CD4-positive, alpha-beta T cell treated with Interferon alpha-2 for 1 hour (primary cell): ENCODE measurements at places on chromosomes 5 and 9.

DNA sequence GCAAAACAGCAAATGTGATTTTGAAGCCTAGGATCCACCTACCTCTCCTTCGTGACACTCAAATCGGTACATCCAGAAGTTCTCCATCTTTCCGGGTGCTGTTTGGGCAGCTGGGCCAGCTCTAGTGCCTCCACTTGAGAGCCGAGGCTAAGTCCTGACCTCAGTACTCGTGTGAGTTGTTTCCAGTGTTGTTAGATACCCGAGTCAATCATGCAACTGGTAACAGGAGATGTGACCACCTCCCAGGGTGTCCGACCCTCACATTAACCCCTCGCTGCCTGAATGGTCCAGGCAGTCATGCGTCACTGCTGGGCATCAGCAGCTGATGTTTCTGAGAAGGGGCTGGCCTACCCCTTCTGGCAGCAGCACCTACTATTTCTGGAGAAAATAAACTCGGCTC lies 170.3 kb downstream of the ENTREP1 start:
- no peak for DNase-seq

- peak; percentile 57 for DNase-seq
Observed at GRCh38 chr5:150161242-150162141, 5.1 kb upstream of the CDX1 start.

GRCh38 chr5:113808956-113809355 lies 295.5 kb downstream of the YTHDC2 start:
- no peak for DNase-seq

- no peak for DNase-seq
Observed at GRCh38 chr5:32353420-32353819, 40.7 kb upstream of the MTMR12 start.

- no peak for DNase-seq
Observed at GRCh38 chr5:109186759-109187158, 223.0 kb downstream of the PJA2 start.

DNA sequence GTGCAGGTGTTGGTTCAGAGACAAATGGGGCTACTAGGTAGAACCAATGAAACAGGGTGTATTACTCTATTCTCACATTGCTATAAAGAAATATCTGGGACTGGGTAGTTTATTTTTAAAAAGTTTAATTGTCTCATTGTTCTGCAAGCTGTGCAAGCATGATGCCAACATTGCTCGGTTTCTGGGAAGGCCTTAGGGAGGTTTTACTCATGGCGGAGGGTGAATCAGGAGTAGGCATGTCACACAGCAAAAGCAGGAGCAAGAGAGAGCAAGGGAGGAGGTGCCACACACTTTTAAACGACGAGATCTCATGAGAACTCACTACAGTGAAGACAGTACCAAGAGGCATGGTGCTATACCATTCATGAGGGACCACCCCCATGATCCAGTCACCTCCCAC lies 134.6 kb downstream of the PIK3R1 start:
- no peak for DNase-seq

GRCh38 chr5:149404746-149405549 lies 25.9 kb upstream of the IL17B start:
- DNase-seq, result no peak

DNA sequence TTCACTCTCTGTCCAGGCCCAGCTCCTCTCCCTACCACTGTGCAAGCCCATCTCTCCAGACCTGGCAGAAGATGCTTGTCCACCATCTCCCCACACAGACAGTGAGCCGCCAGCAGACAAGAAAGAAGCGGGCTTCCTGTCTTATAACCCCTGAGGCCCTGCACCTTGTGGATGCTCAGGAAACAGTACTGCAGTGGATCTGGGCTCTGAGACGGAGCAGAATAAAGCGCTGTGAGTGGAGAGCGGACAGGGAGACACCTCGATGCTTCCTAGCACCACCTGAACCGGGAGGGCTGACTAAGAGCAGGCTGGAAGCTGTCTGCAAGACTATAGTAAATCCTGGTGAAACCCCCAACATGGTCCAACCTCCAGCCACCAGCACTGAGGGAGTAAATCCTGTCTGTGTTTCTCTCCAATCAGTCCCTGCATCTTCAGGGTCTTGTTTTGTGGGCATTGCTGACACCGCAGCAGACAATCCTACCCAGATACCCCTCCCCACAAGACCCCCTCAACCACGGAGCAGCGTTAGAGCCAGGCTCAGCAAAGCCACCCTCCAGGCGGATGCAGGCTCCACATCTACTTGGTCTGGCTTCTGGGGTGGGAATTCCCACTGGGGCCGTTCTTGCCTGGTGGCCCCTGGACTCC lies 18.7 kb downstream of the ORM2 start:
- no peak for DNase-seq

DNA sequence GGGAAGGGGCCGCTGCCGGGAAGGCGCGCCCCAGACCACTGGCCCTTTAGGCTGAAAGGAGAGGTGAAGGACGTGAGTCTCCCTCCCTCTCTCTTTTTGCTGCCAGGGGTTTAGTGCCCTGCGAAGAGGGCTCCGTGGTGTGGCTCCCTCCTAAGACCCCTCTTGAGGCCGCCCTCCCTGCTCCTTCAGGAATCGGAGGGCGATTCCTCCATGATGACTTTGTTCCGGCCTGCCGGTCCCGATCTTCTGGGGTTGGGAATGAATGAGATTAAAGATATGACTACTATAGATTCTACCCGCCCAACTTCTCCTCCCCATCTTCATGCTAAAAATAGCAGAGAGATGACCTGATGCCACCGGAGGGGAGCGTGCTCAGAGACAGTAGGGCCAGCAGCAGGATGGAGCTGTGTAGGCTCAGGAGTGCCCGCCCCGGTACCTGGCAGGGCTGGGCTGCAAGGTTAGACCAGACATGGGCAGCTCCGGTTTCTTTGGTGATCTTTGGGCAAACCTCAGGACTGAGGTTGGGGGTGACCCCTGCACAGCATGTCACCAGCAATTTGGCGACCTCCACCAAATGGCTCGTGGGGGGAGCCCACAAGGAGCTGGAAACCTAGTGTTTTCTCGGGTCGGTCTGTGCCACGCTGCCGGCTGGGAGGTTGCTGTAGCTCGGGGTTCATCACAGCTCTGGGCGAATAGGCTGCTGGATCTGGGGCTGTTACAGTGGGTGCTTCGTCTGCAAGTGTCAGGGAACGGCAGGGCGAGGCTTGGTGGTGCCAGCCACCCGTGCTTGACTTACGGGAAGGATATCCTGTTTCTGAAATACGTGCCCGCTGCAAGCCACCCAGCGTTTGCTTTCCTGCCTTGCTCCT lies 1.7 kb downstream of the OLFM1 start:
- no peak for DNase-seq

DNA sequence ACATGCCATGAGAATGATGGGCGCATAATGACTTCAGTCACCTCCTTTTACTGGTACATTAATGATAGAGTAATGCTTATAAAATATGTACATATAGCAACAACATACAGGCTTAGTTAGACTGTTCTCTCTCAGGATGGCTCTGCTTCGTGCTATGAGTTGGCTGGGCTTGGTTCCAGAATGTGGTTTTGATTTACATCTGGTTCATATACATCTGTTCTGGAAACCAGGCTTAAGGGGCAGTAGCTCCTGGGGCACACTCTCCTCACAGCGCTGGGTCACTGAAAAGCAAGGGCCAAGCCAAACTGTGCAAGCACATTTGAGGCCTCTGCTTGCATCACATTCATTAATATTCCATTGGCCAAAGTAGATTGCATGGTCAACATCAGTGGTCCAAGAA lies 44.9 kb downstream of the PCSK1 start:
- DNase-seq, result no peak

DNA sequence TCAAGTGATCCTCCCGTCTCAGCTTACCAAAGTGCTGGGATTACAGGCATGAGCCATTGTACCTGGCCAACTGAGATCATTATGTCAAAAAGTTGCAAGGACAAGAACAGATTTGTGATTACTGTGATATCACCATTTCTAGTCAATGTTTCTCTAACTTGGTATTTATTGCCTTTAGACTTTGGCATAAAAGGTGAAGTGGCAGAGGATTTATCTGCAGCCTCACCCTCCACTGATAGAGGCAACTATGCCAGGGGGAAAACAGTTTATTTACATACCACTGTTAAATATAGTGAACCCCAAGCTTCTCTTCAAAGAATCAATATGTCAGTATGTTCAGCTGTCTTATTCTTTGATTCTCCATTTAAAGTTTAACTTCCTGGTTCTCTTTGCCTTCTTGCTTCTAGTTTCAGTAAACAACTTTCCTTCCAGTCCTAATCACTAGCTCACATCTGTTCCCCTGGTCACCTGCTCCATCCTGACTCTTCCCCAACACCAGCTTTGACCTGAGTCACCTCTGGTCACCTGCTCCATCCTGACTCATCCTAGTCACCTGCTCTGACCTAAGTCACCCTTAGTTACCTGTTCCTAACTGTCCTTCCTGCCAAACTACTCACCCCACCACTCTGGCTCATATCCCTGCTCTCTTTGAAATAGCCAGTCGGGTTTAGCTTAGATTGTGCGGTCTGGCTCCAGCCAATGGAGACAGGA lies 29.9 kb downstream of the SEMA6A start:
- DNase-seq, result no peak

DNA sequence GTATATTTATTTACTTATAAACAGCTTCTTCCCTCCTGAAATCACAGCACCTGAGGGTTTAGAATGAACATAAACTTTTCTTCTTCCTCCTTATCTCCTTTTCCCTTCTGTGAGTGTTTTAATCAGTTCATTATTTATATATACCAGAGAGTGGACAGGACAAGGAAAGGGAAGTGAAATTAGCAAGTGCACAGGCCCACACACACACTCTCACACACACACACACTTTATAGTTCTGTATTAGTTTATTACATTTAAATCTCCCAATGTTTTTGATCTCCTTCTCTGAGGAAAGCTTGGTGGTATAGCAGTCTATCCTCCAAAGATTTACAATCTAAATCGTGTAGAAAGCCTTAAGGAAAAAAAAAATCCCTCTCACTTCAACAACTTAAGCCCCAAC lies 353.5 kb downstream of the NDUFS4 start:
- no peak for DNase-seq

DNA sequence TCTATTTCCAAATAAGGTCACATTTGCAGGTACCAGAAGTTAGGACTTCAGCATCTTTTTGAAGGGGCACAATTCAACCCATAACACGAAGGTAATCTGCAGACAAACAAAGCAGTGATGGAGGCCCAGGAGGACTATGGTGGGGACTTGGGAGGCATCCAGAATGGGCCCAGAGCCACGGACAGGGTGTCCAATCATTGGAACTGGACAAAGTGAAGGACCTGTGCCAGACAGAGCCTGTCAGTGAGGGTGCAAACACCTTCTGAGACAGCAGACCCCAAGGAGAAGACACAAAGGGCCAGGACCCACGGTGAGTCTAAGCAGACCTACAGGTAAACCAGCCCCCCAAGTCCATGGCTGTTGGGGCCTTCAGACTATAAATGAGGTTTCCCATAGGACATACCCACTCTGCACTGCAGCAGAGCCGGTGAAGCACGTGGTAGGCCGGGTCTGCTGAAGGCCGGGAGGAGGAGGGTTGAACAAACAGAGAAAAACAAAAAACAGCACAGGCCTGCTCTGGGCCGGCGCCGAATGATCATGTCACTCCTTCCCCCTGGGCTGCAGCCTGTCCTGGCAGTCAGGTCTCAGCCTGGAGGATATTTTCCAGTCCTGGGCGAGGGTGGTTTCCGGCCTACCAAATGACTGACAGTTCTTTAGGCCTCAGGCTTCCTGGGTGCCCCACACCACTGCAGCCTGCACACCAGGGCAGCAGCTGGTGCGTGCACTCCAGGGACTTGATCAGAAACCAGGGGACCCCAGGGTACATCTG lies 84.4 kb downstream of the COL23A1 start:
- no peak for DNase-seq

DNA sequence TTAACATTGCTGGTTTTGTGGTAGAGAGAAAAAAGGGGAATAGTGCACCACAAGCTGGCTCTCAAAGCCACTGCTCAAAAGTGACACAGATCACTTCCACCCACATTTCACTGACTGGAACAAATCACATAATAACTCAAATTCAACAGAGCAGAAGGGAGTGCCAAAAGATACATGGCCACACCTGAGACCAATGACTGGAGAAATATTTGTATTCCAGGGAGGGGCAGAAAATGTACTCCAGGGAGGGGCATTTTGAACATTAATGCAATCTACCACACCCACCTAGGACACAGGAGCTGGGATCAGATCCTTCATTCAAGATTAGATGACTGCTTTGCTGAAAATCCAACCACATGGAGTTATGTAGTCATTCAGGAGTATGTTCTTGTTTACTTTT lies 44.8 kb upstream of the ALDOB start:
- no peak for DNase-seq

GRCh38 chr5:67085616-67086015 lies 111.0 kb downstream of the CD180 start:
- no peak for DNase-seq

- DNase-seq, result no peak
Observed at GRCh38 chr5:37519807-37520206, 140.7 kb downstream of the WDR70 start.

DNA sequence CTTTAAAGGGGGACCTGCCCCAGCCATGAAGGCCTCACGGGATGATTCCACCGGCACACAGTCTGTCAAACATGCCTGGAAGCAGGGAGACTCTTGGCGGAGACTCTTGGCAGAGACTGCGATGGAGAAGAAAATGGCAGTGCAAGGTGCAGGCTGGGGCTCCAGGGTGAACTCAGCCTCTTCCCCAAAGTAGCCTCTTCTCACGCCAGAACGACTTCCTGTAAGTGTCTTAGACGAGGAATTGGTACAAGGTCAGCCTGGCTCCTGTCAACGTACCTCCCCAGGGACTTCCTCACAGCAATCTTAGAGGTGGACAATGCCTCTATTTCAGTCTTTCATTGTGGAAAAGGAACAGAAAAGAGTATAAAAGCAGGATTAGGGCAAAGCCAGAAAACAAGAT lies 109.3 kb downstream of the UGCG start:
- DNase-seq, result no peak

DNA sequence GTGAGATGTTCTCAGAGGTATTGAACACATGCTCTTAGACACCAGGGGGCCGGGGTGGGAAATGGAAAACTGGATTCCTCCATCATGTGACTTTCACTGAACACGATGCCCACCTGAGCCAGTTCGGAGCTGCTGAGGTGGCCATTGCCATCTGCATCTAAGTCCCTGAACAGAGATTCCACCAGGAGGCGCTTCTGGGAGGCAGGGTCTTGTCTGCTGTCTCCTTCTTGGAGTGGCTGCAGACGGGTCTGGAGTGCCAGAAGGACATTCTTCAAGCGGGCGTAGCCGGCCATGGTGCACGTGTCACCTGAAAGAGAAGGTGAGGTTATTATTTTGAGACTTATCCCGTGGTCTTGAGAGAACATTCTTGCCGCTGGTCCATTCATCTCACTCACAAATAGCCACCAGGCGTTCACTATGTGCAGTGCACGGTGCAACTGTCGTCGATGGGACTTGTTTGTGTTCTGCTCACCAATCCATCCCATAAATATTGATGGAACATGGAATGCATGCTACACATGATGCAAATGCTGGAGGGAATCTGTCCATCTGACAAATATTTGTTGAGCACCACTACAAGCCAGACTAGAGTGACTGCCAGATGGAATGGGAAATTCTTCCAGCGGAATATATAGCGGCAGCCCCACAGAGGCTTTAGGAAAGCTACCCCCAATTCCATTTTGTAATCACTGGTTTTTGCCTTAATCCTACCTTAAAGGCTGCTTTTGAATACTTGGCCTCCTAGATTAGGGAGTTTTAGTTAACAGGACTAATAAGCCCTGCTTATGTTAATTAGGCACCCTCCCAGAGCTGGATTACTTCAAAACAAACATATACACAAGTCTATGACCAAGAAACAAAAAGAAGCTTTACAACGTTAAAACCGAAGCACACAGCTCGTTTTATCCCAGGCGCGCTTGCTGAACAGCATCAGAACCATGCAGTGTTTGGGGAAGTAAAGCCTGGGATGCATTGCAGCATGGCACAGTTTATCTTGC lies 264.8 kb downstream of the HSPA4 start:
- no peak for DNase-seq

- no peak for DNase-seq
Observed at GRCh38 chr9:27632254-27632653, 59.0 kb upstream of the C9orf72 start.
